ENCODE measurements at places on chromosomes 1 and 21.

DNA sequence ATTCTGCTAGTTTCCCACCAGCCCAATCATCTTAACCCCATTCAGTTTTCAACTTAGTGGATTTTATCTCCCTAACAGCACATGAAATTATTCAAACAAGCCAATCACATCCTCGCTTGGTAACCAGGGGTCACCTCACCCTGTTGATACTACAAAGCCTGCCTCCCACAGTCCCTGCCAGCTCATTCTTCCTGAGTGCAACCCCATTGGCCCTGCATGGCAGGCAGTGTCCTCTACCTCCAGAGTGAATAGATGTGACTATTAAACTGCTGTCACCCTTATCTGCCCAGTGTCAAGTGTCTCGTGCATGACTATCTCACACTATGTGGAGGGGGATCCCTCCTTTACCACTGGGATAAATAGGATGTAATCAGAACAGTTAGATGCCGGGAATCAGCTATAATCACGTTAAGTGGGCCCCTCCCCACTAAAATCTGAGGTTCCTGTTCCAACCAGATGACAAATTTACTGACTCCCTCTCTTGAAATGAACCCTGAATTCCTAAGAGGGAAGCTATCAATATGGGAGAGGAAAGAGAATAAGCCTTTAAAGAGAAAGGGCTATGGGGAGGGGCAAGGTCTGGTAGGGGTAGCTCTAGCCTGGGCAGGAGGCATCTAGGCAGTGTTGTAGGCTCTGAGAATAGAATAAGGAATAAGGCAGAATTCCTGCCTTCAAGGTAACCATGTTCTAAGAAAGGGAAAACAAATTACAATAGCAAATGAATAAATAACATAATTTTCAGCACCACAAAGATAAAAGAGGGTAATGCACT, 155.9 kb downstream of the SLC30A10 start:
- no peak for DNase-seq

DNA sequence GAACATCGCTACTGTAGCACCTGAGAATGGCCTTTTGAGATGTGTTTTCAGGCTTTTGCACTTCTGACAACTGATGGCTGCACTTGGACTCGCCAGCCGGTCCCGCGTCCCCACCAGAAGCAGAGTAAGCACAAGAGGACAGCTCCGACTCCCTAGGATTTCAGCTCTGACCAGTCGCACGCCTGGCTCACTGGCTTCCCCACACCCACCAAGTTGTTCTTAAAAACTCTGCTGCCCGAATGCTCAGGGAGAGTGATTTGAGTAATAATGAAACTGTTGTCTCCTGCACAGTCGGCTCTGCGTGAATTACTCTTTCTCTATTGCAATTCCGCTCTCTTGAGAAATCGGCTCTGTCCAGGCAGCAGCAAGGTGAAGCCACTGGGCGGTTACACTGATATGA, 40.2 kb upstream of the NLRP3 start:
- no peak for DNase-seq

GRCh38 chr1:220877377-220878095, 1.7 kb upstream of the HLX start:
- no peak for DNase-seq

DNA sequence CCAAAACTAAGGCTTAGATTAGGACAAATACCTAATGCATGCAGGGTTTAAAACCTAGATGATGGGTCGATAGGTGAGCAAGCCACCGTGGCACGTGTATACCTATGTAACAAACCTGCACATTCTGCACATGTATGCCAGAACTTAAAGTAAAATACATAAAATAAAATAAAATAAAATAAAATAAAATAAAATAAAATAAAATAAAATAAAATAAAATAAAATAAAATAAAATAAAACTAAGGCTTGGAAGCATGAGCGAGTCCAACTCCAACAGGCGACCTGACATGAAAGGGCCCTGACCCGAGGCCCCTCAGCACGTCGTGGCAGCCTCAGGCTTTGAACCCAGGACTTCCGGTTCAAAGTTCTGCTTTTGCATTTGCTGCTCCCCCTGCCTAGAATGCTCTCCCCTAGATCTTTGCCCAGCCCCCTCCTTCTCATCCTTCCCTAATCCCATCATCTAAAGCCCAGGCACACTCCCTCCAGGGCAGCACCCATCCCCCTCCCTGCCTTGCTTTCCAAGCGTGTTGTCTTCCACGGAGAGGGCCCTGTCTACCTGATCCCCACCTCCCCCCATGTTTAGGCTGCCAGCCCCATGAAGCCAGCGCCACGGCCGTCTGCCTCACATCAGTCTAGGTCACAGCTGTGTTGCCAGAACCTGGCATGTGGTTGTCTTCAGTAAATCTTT, 64.3 kb downstream of the TAS1R2 start:
- DNase-seq = no peak

DNA sequence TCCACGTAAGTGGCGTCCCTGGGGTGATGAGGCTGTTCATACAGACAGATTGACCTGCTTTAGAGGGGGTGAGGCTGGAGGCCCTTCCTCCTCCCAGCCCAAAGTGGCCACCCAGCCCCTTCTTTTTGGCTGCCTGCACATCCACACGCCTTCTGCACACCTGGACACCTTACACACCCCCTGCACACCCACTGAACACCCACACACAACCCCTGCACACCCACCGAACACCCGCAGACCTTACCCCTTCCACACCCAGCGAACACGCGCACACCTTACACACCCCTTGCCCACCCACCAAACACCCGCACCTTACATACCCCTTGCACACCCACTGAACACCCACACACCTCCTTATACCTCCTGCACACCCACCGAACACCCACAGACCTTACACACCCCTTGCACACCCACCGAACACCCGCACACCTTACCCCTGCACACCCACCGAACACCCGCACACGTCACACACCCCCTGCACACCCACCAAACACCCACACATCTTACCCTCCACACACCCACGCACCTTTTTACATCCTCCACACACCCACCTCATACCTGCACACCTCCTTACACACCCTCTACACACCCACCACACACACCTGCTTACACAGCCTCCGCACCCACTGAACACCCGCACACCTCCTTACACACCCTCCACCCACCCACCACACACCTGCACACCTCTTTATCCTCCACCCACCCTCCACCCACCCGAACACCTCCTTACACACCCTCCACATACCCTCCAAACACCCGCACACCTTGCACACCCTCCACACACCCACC, 37.7 kb downstream of the COQ8A start:
- no peak for DNase-seq

- no peak for DNase-seq
Measured at GRCh38 chr1:165434281-165434680, 10.6 kb downstream of the RXRG start.

DNA sequence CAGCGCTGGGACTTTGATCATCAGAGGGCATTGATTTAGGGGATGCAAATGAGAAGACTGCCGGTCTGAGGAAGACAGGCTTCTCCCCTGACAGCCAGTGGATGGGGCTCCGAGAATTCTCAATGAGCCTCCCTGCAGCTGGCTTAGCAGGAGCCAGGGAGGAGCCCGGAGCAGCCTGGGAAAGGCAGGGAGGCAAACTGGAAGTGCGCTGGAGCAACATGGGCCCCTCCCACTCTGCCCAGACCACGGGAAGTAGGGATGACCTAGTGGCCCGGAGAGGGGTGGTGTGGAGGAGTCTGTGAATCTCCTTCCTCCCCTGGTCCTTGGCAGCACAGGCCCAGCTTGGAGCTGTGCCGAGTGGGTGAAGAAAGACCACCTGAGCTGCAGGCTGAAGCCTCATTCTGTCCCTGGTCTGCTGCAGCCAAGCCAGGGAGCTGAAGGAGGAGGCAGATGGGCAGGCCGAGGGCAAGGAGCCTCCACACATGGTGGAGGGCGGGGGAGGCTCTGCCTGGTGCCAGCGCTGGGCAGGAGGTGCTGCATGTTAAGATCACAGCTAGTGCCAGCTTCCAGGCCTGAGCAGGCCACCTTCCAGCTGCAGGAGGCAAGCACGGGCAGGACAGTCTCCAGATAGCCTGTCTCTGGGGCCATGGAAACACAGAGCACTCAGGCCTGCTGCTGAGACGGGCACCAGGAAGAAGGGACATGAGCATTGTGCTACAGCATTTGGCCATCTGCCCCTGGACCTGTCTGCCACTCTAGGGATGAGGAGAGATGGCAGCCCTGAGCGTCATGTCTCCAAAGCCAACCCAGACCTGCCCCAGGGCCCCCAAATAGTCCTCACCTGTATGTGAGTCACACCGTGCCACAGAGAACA, 12.2 kb upstream of the CLSTN1 start:
- DNase-seq = peak; percentile 61

- no peak for DNase-seq
Measured at GRCh38 chr1:117032681-117033539, 27.2 kb upstream of the TTF2 start.

GRCh38 chr21:15354516-15354915, 289.7 kb upstream of the NRIP1 start:
- DNase-seq = no peak

- no peak for DNase-seq
Measured at GRCh38 chr1:32316903-32317277, 19.1 kb downstream of the MARCKSL1 start.

GRCh38 chr1:157969697-157970485, 23.6 kb upstream of the KIRREL1 start:
- no peak for DNase-seq

DNA sequence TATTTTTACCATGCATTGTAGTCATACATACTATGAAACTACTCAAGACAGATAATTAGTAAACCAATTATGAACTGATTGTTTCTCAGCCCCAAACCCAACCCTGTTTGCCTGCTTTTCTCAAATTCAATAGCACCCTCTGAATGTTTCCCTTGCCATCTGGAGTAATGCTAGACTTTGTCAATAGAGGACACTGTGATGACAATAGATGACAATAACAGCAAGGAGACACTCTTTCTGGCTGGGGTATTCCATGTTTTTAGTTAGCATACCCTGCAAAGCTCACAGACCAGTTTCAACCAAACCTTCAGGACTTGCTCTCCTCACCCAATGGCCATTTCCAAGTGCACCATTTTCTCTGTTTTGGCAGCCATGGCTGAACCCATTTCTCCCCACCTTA, 108.5 kb upstream of the LRRC7 start:
- DNase-seq = no peak

DNA sequence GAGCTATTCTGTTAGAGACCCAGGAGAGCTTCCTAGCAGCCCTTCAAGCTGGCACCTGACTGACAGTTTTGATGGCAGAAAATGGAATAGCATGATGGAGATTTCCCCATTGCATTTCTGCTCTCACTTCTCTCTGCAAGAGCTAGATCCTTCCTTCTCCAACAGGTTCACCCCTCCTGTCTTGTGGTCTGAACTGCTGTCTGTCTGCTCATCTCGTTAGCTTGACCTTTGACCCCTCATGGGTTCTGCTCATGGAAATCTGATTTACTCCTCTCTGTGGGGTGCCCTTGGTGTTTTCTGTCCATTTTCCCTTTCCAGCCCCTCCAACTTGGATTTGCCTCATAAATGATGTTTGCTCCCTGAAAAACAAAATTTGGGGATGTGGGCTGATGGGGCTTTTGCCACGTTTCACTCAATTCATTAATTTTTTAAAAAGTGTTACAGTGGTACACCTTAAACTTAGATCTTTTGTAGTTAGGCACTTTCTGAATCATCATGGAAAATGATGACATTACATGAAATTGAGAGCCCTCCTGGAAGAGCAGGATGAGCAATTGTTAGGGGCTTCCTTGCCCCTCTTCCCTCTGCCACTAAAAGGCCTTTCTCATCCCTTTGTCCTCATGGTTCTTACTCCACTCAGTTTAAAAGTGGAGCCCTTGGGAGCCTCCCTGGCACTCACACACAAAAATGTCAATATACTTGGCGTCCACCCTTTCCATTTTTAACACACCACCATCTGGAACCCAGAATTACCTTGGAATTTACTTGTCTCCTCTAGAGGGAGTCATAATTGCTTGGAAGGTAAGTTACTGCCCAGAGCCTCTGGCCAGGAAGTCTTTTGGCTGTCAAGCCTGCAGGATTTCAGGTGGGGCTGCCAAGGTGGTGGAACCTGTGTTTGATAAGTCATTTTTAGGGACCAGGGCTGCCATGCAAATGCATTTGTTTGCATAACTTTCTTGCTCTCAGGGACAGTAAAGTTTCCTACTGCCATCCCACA, 31.9 kb upstream of the IL19 start:
- no peak for DNase-seq

DNA sequence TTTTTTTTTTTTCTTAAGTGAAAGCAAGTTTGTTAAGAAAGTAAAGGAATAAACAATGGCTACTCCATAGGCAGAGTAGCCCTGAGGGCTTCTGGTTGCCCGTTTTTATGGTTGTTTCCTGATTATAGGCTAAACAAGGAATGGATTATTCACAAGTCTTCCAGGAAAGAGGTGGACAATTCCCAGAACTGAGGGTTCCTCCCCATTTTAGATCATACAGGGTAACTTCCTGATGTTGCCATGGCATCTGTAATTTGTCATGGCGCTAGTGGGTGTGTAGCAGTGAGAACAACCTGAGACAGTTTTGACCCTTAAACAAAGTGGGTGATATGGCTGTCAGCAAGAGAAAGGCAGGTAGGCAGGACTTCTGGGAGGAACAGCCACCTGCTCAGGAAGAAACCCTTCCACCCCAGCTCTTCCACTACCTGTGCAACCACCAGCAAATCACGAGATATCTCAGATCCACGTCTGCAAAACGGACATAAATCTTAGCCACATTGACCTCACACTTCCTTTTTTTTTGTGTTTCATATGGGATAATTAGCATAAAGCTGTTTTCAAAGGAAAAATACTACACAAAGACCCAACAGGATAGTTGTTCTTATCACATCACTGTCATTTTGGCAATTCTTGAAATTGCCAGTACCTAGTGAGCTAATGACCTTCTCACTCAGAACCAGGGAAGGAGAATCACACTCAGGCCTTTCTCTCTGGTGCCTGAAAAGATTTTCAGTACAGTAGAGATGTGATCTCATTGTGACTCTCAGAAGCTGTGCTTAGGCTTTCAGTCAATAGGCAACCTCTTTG, 34.8 kb upstream of the DUSP10 start:
- DNase-seq = no peak

GRCh38 chr1:207844371-207844770, 66.6 kb downstream of the CD34 start:
- DNase-seq = no peak

- no peak for DNase-seq
Measured at GRCh38 chr1:65253800-65254319, 55.5 kb upstream of the DNAJC6 start.

DNA sequence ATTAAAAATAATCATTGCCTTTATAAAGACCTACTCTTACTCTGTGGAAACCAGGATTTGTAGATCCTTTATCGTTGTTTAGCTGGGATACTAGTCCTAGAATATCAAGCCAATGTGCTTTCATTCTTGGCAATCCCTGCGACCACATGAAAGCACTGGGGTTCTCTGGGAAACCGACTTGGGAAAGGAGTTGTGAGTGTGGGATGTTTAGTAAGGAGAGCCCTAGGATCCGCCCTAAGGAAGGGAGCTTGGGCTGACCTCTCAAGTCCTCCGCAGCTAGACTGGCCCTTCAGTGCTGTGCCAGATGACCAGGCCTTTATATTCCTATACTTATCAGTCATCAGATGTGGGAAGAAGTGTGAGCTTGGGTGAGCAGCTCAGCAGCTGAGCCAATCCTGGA, 5.2 kb upstream of the KRTAP19-8 start:
- no peak for DNase-seq

Measured in frontal cortex (tissue), 4 donors.